ENCODE measurements at places on chromosomes 1 and 21.

DNA sequence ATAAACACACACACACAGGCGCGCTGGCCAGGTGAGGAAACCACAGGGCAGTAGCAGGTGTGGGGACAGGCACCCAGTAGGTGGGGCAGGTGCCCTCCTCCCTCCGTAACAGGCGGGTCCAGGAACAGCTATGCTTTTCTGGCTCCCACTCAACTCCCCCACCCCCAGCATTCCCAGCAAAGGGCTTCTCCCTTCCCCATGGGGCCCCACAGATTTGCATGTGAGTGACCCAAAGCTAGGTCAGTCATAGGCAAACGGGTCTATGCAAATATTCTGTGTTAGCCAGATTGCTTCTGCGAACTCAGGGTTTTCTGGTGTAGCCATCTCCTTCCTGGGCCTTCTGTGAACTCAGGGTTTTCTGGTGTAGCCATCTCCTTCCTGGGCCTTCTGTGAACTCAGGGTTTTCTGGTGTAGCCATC lies 114.2 kb downstream of the SIK1 start:
- no peak for DNase-seq

DNA sequence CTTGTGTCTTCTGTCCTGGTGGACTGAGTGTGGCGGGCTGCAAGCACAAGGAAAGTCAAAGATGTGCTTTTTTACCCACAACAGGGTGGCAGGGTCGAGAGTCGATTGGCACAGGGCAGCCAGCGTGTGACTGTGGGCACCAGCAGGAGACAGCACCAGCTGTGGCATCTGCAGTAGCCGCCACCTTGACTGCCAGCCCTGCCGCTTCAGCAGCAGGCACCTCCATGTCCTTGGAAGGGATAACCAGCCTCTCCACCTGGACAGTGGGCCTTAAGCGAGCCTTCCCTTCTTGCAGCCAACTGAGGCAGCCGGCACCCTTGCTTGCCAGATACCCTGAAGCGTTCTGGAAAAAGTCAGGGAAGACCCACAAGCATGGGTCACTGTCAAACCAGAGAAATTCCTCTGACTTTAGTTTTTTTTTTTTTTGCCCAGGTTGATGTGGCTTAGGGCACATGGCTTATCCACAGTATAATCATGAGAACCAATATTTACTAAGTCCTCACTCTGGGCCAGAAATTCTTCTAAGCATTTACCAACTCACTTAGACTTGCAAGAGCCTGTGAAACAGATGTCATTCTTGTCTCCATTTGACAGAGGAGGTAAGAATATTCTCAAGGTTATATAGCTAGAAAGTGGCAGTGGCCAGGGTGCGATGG lies 30.1 kb upstream of the PTGFRN start:
- DNase-seq: peak; percentile 44

DNA sequence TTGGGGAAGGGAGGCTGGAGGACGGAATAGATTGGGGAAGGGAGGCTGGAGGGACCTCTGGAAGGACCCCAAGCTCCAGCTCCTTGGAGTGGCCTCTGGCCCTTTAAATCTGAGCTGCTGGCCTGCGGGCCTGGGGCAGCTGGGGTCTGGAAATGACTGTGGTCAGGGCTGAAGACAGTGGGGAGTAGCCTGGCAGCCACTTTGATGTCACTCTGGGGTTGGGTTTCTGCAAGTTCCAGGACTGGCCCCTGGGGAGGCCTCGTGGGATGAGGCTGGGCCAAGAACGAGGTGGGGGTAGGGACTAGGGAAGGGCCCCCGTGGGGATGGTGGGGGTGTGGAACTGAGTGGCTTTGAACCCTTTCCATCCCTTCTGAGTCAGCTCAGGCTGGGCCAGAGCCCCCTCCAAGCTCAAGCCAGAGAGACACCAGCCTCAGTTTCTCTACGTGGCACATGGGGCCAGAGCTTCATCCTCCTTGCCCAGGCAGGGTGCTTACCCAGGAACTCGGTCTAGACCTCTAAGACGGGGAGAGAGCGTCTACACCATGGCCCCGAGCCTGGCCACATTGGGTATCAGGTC lies 59.7 kb downstream of the ALPL start:
- no peak for DNase-seq

GRCh38 chr1:174995916-174996315 lies 3.8 kb upstream of the CACYBP start:
- DNase-seq: no peak

DNA sequence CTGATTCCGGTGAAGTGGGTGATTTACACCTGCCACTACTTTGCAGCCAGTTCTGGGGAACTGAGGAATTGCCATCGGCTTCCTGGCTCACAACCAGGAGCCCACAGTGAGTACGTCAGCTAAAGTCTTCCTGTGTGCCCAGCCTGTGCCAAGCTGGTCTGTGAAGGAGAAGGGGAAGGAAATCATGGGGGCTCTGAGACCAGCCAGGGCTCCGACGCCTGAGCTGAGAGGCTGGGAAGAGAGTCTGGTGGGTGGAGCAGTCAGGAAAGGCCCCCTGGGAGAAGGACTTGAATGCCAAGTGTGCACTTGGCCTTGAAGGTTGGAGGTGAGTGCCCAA lies 1.2 kb downstream of the LURAP1 start:
- no peak for DNase-seq

All from NCI-H2171 (cell line).